Activated T-cell treated with anti-CD3 and anti-CD28 coated beads, Interleukin-2, amount 50 U/mL, for 4 hours (primary cell): ENCODE measurements at places on chromosomes 12 and 14.

- no peak for DNase-seq
These were observed 119.1 kb downstream of the DENND5B start for GRCh38 chr12:31471823-31472222.

DNA sequence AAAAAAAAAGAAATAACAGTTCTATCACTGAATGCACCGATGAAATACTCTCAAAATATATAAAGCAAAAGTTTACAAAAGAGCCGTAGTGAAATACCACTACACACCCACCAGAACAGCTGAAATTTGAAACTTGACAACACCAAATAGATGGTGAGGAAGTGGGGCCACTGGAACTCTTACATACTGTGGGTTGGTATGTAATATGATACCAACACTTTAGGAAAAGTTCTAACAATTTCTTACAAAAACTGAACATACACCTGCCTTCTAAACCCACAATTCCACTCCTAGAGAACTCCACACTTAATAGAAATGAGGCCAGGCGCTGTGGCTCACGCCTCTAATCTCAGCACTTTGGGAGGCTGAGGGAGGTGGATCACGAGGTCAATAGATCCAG lies 14.1 kb downstream of the EIF5 start:
- no peak for DNase-seq

GRCh38 chr14:20775901-20776300 lies 5.2 kb upstream of the RNASE6 start:
- no peak for DNase-seq

GRCh38 chr12:116015525-116015924 lies 262.0 kb downstream of the MED13L start:
- no peak for DNase-seq

DNA sequence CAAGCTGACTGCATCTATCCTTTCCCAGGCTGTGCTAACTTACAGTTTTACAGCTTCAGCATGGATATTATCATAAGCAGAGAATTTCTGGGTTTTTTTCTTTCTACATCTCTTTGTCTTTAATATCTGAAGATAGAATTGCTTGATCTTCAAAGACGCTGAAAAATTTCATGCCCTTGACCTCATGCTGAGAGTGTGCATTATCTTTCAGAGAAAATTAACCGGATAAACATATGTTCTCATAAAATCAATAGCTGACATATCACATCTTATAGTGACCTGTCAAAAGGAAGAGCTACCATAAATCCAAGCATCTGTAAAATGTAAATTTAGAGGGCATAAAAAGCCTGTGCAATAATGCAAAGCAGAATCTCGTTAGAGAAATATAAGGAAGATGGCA lies 1704.1 kb upstream of the FLRT2 start:
- DNase-seq: no peak

DNA sequence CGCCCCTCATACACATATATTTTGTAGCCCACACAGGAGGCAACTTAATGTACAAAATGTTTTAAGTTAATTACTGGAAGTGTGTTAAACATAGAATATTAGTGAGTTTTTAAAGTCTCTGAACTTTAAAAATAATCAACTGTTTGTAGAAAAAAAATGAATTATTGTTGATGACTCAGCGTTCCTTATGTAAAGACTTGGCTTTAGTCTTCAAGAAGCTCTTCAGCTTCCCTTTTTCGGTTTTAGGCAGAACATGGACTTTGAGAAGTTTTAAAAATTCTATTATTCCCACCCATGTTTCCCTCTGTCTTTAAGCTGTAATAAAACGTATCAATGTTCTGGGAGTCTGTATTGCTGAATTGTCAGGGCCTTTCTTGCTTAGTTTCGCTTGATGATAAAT lies 269.5 kb downstream of the FBXL14 start:
- DNase-seq: no peak

DNA sequence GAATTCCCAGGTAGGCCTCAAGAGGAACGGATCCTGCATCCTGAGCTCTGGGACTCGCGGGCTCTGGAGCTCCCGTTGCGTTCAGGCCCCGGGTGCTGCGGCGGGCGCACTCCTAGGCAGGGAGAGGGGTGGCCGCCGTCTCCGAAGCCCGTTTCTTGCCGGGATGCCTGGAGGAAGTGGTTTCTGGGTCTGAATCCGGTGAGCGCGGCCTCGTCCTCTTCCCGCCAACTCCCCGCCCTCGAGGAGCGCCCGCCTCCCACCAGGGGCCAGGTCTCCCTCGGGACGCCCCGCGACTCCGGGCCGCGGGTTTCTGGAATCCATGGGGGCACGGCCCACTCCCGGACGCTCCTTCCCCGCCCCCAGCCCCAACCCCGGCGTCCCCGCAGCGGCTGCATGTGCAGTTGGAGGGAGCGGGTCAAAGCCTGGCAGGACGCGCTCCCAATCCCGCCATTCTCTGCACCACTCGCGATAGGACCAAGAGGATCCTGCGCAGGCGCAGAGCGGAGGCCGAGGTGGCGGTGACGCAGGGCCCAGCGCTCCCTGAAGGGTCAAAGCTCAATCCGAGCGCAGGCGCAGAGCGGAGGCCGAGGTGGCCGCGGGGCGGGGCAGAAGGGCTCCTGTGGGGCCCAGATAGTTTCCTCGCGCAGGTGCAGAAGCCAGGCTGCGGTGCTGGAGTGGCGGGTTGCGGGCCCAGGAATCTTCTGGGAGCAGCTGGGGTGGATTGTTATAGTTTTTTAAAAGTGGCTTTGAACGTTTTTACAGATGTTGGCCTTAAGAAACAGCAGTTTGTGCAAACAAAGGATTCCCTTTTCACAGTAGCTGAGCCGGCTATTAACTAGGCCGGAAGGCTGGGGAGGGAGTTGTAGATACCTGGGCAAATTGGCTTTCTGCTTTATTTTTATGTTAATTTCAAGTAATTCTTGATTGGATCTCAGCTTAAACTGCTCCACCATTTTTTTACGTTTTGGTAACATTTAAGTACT lies 796.4 kb downstream of the AACS start:
- DNase-seq: no peak

DNA sequence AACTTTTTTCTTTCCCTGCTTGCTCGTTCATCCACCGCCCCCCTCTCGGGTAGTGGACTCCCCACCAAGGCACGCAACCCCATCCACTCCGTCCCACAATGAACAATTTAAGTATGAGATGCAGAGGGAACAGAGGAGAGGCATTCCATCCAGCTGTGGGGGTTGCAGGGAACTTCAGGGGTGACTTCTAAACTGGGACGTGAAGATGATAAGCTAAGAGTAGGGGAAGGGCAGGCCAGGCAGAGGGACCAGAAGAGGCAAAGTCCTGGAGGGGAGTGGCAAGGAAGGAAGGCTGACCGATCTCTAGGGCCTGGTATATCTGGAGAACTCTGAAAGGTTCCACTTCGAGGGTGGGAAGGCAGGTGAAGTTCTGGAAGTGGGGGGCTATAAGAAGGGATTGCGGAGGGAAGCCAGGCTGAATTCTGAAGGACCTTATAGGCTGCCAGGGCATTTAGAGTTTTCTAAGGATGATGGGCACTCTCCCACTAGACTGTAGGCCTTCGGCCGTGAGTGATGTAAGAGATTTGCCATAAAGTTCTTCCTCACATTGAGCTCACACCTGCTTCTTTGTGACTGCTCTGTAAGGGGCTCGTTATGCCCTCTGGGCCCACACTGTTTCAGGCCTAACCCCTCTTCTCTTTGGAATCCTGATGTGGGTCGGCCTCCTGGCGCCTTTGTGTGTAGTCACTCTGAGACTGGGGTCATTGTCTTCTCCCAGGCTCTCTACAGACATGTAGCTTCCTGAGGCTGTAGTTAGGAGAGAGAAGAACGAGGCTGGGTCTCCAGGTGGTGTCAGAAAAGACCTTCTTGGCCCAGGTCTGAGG lies 12.1 kb downstream of the NFATC4 start:
- DNase-seq: no peak

GRCh38 chr12:52975820-52976573 lies 27.1 kb downstream of the KRT18 start:
- DNase-seq: no peak

- no peak for DNase-seq
These were observed 78.3 kb upstream of the BDKRB2 start for GRCh38 chr14:96126339-96126782.

DNA sequence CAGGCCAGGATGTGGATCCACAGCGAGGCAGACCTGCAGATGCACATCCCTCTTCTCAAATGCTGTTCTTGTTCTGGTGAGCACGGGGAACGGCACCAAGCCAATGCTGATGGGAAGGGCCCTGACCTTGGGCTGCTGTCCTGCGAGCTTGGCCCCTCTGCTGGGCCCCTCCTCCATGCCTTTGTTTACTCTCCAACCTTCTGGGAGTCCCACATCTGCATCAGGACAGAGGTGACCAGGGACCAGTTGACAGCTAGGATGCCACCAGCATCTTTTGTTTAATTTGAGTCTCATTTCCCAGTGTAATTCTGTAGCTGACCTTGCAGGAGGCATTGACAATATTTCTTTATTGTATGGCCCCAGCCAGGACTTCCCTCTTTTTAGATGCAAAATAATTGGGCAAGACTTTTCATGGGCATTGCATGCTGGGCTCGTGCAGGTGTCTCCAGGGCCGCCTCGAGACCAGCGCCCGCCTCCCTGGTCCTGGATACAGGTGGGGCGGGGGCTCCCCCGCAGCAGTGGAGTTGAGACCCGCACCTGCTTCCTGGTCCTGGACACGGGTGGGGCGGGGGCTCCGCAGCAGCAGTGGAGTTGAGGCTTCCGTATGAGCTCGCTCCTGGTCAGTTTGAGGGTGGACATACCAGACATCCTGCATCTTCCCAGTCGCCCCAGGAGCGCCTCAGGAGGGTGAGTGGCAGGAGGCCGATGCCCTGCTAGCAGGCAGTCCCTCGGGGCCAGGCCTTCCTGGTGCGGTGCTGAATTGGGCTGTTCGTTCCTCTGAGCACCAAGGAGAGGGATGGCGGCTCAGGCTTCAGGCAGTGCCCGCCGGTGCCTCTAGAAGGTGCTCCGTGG lies 11.4 kb downstream of the PACS2 start:
- DNase-seq: no peak

- DNase-seq: no peak
These were observed 618 bp upstream of the ANKRD52 start for GRCh38 chr12:56258820-56259183.

GRCh38 chr14:79911744-79912143 lies 299.6 kb downstream of the DIO2 start:
- no peak for DNase-seq

- no peak for DNase-seq
These were observed 116.2 kb upstream of the ARID2 start for GRCh38 chr12:45613296-45613695.

- DNase-seq: no peak
These were observed 147.2 kb downstream of the KSR2 start for GRCh38 chr12:117821480-117822175.

GRCh38 chr12:84412226-84412625 lies 500.4 kb downstream of the SLC6A15 start:
- no peak for DNase-seq

DNA sequence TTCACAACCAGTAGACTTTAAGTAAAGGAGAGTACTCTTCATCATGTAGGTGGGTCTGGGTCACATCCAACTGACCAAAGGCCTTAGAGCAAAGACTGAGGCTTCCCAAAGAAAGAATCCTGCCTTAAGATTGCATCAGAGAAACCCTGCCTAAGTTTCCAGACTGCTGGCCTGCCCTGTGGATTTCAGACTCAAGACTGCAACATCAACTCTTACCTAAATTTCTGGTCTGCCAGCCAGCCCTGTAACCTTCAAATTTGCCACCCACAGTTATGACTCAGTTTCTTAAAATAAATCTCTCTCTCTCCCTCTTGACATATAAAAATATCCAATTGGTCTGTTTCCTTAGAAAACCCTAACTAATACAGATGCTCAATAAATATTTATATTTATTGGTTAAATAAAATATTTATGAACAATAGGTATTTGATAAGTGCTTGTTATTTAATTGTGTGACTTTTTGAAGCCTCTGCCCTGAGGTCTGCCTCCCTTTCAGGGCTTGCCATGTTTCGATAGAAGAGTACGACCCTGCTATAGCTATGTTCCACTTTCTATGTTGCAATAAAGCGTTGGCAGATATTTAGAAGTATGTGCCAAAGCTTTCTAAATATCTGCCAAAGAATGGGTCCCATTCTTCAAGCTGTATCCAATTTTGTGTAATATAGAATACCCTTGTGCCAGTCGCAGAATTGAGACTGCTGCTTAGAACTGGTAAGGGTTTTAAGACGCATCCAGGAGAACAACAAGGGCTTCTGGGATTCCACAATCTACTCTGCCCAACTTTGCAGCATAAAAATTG lies 65.7 kb downstream of the TMEM30B start:
- DNase-seq: no peak

- DNase-seq: no peak
These were observed 388.7 kb downstream of the TMEM117 start for GRCh38 chr12:44224399-44225148.

DNA sequence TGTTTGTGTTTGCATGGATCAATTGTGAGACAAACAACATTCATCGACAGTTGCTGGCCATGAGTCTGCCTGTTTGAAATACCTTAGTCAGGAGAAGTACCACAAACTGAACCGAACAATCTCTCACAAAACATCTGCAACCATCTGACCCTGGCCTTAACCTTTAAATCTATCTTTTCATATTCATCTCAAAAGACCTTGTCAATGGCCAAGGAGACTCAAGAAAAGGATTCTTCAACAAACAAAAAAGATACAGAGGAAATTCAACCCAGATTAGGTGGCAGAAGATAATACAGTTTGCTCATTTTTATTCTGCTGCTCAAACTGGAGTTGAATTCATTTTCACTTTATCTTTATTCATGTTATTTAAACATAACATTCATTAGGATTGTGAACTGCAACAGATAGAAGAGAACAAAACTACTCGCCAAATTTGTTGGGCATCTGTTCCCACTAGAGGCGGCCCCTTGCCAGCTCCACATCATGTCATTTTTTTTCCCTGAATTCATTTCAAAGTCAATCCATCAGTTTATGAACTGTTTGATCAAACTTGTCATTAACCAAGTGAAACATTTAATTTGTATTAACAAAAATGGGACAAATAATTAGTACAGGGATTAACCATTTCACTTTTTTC lies 152.3 kb upstream of the OTX2 start:
- no peak for DNase-seq

GRCh38 chr12:31861360-31861759 lies 97.9 kb upstream of the RESF1 start:
- no peak for DNase-seq

DNA sequence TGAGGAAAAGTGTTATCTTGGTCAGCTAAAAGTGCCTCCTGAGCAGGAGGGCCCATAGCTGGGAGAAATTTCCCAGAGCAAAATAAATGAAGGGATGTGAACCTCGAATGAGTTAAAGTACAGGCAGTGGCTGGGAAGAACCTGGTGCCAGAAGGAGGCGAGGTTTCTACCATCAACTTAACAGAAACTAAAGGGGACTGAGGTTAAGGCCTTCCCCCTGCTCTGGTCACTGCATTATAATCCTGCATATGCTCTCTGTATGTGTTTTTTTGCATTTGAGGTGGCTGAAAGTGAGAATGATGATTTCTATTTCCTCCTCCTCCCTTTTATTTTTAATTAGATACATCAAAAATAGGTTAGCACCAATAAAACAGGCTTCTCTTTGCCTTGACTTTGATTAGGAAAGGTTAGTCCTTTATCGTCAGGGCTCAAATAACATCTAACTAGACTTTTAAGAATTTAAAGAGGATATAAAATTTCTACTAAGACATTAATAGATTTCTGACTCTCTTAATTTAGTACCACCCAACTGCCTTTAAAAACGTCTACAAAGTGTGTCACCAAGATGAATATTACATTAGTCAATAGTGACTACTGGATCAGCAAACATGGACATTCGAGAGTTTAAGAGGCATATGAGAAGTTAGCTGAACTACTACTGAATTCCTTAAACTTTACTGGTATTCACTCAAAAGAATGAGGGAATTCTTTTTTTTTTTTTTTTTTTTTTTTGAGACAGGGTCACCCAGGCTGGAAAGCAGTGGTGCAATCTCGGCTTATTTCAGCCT lies 49.2 kb downstream of the GALNT4 start:
- no peak for DNase-seq
